ENCODE measurements at places on chromosomes 5 and 9.
A peak's percentile ranks its signal among the peaks of the same experiment; 100 is the strongest.

GRCh38 chr5:137016783-137017324 is 482.3 kb downstream of the SPOCK1 start:
- DNase-seq, result peak; percentile 3

DNA sequence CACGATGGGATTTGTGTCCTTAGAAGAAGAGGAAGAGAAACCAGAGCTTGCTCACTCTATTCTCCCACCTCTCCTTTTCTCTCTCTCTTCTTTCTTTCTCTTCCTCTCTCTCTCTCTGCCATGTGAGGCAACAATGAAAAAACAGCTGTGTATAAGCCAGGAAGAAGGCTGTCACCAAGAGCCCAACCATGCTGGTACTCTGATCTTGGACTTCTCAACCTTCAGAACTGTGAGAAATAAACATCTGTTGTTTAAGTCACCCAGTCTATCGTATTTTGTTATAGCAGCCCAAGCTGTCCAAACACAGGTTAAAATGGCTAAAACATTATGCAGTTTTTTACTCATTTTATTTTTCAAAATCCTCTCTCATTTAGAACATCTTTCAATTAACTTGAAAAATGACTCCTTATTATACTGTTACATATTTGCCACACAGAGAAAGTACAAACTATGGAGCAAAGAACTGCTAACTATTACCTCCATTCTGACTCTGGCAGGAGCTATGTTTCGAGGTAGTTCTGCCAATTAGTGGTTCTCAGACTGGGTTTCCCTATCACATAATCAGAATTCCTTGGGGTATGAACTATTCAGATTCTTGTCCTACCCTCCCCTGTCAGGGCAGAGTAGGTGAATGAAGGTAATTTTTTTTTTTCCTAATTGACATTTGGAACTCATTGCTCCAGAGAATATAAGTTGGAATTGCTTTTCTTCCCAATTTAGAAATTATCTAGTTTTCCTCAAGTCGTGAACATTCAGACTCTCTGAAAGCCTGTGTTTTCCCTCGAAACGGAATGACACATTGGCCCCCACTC is 434.6 kb downstream of the ENC1 start:
- peak; percentile 21 for DNase-seq

GRCh38 chr5:151052836-151053235 is 28.0 kb downstream of the TNIP1 start:
- DNase-seq, result no peak

DNA sequence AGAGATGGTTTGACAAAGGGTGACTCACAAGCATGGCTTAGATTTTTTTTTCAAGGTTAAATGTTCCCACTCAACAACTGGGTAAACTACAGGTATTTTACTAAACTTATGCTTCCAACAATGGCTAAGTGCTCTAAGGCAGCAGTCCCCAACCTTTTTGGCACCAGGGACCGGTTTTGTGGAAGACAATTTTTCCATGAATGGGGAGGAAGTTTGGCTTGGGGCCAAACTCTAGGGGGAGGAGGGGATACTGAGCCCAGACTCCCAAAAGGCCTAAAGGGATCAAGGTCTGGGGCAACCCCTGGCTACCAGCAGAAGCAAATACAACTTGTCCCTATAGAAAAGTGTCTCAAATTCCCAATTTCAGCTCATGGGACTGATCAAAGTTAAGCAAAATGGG is 32.0 kb upstream of the HSD17B3 start:
- DNase-seq, result no peak

- DNase-seq, result no peak
These were observed 36.4 kb downstream of the DAPK1 start for GRCh38 chr9:87534036-87534435.

GRCh38 chr5:134371834-134372340 is 518 bp downstream of the UBE2B start:
- peak; percentile 32 for DNase-seq

GRCh38 chr9:12972608-12973589 is 198.1 kb downstream of the LURAP1L start:
- no peak for DNase-seq

- DNase-seq, result no peak
These were observed 40.1 kb upstream of the STXBP1 start for GRCh38 chr9:127571971-127572370.

- no peak for DNase-seq
These were observed 288.6 kb downstream of the ELAVL2 start for GRCh38 chr9:23537192-23538066.

DNA sequence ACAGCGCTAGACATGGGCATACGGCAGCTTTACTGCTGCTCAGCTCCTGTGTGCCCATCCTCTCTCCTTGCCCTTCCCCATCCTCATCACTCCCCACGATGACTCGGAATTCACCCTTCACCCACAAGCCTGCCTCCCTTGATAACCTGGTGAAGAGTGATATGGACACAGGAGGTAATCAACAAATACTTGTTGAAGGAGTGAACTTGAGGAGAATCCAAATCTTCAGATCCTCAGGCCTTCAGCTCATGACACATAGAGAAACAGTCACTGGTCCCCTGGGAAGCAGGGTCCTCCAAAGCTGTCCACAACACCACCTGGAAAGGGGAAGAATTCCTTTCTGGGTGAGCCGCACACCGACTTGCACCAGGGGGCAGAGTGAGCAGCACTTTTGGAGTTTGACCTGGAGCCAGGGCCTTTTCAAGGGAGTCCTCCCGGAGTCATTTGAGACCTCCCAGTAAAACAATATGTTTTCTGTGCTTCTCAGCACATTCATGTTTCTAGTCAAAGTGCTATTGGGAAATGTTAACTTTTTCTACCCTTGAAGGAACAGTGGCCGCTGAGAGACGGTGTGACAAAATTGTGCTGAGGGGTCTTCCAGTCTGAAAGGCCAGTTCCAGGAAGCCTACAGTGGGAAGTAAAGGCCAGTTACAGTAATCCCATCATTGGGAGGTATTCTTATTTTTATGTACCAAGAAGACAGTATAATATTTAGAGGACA is 332.3 kb downstream of the CWC27 start:
- DNase-seq, result peak; percentile 80

GRCh38 chr9:9951556-9952160 is 661.1 kb downstream of the PTPRD start:
- no peak for DNase-seq

DNA sequence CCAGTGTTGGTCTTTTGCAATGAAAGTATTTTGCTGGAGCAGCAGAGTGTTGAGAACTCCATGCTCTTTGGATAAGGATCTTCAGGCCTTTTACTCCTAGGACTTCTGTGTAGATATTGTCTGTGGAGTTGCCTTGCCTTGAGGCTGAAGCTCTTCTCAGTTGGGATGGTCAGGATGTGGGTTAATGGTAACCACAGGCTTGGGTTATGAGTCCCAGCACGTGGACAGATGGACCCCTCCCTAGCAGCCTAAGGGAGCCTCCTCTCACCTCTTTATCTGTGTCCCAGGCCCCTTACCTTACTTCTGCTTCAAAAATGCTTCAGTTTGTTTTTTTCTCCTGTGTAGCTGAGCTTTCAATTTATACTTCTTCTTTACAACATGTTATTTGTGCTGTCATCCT is 109.9 kb downstream of the MEGF10 start:
- no peak for DNase-seq

GRCh38 chr9:95077053-95077765 is 240.3 kb downstream of the FANCC start:
- DNase-seq, result no peak

- peak; percentile 1 for DNase-seq
These were observed 148.0 kb downstream of the RORB start for GRCh38 chr9:74645007-74645639.

- no peak for DNase-seq
These were observed 18.6 kb upstream of the ADRB2 start for GRCh38 chr5:148807851-148808250.

DNA sequence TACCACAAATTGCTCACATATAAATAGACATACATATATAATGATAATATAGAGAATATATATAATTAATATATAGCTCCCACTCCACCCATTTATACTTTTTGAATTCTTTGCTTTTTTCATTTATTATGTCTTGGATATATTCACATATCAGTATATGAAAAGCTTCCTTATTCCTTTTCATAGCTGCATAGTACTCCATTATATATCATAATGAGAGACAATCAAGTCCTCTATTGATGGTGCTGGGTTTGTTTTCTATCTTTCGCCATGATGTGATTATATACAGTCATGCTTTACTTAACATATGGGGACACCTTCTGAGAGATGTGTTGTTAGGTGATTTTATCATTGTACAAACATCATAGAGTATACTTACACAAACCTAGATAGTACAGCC is 51.6 kb upstream of the ELL2 start:
- DNase-seq, result no peak

DNA sequence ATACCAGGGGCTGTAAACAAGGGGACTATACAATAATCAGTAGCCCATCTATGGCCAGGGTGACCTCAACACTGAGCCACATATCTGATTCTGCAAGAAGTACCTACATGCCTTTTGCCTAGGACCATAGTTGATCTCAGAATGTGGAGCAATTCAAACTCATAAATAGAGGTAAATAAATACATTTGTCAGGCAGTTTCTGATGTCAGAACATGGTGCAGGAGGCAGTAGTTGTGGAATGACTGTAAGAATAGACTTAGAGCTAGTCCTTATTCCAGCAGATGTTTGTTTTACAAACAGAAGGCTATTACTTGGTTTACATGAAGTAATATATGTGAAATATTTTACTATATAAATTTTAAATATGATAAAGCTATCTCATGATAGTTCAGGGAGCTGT is 330.7 kb upstream of the DAB2 start:
- peak; percentile 40 for DNase-seq

DNA sequence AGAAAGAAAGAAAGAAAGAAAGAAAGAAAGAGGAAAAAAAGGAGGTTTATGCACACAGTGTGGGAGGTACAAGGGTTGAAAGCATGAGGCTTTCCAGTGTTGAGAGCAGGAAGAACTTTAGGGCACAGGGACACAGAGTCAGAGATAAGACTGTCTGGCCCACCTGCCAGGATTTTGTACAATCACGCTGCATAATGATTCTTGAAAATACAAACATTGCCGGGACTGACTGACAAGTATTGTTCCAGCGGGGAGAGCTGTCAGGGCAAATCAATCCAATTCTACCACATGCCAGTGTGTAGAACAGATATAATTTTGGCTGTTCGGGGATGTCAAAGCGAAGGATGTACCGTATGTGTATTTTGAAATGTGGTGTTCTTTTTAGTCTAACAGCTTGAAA is 254.7 kb downstream of the NTRK2 start:
- DNase-seq, result no peak

DNA sequence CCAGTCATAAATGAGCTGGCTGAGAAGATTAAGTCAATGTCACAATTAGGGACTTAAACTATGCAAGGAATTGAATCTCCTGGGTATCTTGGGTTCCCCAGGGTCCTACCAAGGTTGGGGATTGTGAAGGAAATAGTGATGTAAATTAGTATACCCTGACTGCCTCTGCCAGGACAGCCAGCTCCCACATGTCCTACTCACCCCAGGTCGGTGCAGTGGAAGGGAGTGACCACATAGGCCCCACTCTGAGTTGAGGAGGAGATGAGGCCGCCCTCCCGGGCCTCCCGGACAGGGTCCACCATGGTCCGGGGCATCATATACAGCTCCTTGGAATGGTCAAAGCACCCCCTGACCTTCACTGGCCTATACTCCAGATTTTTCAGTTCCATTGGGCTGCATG is 2.7 kb downstream of the SURF1 start:
- no peak for DNase-seq

- DNase-seq, result no peak
These were observed 58.2 kb downstream of the F2RL2 start for GRCh38 chr5:76565009-76565408.

DNA sequence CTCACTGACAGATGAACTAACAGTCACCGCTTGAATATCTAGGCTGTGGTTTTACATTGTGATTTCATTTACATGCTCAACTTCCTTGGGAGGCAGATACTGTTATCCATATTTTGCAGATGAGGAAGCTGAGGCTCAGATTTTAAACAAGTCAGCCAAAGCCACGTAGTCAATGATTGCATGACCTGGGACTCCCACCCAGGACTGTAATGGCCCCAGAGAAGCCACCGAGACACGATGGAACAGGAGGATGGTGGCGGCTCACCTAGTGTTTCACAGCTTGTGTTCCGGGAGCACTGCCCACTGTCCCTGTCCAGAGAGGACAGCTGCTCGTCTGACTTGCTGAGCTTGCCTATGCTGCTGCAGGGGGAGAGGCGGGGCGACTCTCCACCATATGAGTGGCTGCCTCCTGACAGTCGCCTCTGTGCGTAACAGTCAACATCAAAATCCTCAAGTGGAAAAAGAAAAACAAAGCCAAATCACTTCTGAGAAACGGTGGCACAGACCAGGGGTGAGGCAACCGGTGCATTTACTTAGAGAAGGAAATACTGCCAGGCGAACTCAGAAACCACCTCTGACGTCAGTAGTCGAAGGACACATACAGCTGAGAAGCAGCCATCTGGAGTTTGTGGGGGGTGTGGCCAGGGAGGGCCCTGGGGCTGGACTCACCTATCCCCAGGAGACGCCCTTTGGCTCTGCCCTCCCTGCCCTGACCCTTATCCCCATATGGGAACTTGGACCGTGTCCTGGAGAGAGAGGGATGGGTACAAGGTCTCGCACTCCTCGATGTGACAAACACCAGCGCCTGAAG is 82.5 kb downstream of the PRRT1B start:
- peak; percentile 55 for DNase-seq

GRCh38 chr9:35575478-35575877 is 29.6 kb upstream of the TESK1 start:
- no peak for DNase-seq

DNA sequence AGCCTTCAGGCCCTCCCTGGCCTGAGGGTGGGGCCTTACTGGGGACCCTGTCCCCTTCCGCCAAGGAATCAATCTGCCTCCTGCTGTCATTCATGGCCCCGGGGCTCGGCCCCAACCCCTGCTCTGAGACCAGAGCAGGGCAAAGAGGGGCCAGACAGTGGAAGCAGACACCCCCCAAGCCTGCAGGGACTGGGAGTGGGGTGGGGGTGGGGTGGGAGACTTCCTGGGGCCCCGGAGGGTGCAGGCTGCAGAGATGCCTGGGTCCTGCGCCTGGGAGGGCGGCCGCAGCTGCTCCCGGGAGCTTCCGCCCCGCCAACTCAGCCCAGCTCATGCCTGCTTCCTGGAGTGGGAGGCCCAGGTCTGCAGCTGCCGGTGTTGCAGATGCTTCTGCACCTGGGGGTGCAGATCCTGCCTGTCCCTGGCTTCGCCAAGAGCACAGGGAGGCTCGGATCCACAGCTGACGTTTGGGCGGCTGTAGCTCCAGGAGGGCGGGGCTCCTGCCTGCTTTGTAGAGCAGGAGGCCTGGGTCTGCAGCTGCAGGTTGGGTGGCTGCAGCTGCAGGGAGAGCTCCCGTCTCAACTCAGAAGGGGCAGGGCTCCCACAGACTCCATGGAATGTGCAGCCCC is 6.2 kb downstream of the KIF4B start:
- no peak for DNase-seq

DNA sequence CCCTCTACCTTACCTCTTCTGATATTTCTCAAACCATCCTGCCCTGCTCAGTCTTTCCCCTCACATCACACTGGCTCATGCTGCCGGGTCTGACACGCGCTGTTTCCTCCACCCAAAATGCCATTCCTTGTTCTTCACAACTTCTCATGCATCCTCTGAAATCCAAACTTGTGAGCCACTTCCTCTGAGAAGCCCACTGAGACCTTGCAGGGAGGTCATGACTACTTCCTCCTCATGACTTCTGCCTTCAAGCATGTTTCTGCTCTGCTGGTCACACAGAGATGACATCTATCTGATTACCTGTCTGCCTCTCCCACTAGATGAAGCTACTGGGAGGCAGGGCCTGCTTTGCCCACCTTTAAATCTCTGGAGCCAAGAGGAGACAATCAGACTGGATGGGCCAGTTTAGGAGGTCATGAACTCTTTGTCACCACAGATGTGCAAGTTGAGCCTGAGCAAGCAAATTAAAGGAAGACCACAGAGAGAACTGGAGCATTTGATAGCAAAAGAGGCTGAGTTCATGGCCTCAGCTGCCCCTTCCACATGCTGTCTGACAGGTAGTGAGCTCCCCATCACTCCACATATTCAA is 119.8 kb upstream of the TBC1D2 start:
- DNase-seq, result peak; percentile 90
